ENCODE measurements at places on chromosomes 5 and 9.

DNA sequence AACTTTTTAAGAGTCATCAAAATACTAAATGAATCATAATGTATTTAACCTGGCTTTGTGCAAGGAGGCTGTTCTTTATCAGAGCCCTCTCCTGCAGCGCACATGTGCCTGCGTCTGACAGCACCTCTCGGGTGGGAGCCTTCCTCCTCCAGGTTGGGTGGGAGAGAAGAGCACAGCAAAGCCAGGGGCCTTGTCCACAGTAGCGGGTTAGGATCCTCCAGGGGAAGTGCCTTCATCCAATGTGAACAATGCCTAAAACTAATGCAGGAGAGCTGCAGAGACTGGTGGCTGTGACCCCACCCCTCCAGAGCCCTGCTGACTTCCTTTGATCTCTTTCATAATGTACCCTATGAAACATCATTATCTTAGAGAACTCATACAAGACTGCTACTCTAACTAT lies 10.2 kb downstream of the UBE2QL1 start:
- no peak for DNase-seq

DNA sequence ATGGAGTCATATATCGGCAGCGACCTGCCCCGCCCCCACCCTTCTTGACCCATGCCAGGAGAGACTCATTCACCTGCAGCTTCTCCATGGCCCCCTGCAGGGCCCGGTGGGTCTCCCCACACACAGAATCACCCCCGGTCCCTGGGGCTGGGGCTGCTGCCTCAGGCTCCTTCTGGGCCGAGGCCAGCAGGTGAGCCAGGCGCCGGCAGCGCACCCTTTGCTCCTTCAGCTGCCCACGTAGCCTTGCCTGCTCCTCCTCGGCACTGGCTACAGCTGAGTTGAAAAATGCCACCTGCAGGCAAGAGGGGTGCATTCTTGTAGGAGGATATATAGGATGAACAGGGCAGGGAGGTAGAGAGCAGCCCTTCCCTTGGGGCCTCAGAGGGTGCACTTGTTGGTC lies 17.9 kb downstream of the GOLGA2 start:
- DNase-seq, result no peak

- no peak for DNase-seq
Observed at GRCh38 chr5:143337946-143338345, 65.5 kb downstream of the NR3C1 start.

DNA sequence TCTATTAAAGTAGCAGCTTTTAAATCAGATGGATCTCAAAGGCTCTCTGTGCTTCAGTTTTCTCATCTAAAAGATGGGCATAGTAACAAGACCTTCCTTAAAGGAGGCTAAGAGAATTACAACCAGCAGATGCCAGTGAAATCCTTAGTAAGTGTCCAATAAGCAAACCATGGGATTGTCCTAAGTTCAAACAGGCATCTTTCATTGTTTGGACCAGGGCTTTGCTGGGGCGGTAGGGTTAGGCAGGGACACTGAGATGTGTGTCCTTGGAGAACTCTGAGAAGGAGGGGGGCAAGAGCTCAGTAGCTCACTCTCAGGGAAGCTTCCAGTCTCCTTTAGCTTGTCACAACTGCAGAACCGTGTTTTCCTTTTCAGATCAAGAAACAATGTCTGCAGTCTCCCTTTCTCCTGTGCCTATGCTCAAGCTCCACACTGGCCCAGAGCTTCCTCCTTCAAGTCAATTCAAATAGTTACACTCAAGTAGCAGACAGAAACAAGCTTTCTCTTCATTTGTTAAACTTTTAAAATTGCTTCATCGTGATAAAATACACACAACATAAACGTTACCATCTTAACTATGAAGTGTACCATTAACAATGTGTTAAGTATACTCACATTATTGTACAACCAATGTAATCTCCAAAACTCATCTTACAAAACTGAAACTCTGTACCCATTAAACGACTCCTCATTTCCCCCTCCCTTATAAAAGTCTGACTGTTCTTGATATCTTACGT lies 216.2 kb downstream of the PIK3R1 start:
- DNase-seq, result no peak

GRCh38 chr5:150311015-150311692 lies 8.4 kb upstream of the ARSI start:
- DNase-seq, result no peak

- no peak for DNase-seq
Observed at GRCh38 chr5:151285683-151286082, 17.9 kb downstream of the SLC36A3 start.

GRCh38 chr9:100419166-100419565 lies 7.8 kb upstream of the MSANTD3 start:
- DNase-seq, result no peak

DNA sequence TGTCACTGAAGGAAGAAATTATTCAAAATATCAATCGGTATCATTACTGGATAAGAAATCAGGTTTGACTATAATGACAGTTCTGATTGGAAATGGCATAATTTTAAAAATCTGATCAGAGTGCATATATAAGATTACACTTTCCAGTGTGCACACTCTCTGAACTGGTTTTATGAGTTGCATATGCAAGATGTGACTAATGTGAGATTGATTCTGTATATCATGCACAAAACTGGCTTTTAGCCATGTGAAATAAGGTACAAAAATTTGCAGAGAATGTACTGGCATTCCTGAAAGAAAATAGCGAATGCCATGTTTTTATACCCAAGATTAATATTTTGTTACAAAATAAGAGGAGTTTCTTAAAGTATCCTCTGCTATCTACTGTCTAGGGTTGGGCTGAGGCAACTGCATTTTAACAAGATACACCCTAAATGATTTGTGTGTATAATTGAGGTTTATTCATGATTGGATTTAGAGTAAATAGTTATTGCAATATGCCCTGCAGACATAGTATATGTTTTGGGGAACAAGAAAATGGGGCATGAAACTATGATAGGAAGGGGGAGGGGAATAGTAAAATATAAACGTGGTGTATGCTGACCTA lies 70.7 kb downstream of the LNPEP start:
- no peak for DNase-seq

GRCh38 chr9:31606678-31607077 lies 777.8 kb upstream of the ACO1 start:
- no peak for DNase-seq

DNA sequence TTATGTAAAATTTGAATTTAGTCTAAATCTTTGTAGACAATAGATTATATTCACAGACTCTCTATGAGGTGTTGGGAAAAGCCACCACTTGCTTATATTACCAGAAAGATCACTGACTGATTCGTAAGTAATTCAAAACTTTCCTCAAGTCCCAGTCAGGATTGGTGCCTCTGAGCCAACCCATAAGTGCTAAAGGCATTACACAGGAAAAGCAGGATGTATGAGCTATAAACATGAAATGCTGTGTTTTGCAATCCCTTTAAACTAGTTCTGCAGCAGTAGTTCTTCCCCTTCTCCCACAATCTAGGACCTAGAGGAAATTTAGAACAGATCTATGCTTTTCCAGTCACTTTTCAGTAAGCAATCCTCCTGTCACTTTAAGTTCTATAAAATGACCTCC lies 48.0 kb downstream of the SHLD3 start:
- no peak for DNase-seq

DNA sequence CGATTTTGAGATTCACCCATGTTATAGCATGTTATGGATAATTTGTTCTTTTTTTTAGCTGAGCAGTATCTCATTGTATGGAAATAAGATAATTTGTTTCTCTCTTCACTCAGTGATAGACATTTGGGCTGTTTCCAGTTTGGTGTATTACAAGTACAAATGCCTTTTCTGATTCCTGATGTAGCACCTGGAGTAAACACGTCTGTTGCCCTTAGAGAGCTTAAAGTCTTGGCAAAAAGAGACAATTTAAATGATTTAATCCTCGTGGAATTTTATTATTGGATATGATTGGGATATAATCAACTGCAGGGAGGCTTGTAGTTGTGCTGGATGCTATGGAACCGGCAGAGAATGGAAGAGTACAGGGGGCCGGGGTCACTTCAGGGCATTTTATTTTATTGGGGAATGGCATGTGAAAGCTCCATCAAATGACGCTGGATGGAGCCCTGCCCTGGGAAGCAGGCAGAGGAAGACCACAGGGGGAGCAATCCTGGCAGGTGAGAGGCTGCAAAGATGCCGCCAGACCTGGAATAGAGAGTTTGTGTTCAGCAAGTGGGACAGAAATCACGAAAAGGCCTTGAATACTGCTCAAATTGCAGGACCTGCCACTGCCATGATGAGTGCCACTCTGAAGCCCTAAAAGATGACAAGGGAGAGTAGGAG lies 31.0 kb upstream of the TGFBI start:
- DNase-seq, result no peak

DNA sequence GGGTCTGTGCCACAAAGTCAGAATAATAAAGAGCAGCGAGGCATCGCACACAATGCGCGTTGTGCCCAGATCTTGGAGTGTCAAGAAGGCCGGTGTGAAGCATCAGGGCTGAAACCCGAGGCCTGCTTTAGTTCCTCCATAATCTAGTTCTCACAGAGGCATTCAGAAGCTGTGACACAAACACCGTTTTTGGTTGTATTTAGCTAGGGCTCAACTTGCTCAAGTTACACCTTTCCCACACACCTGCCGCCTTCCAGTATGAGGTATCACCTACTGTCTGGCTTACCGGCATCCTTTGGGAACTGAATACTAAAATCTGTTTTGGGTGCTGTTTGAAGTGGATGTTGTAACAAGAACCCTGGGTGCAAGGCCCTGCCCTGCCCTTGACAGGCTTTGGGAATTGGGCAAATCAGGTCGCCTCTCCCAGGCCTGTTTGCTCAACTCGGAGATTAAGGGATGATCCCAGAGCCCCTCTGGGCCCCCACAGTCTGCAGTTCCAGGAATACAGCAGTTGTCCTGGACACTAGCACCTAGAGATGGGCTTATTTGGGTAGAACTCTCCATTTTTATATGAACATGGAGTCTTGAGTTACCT lies 27.0 kb downstream of the SLC25A25 start:
- DNase-seq, result no peak

GRCh38 chr9:112233769-112234168 lies 58.7 kb upstream of the SUSD1 start:
- DNase-seq, result no peak

DNA sequence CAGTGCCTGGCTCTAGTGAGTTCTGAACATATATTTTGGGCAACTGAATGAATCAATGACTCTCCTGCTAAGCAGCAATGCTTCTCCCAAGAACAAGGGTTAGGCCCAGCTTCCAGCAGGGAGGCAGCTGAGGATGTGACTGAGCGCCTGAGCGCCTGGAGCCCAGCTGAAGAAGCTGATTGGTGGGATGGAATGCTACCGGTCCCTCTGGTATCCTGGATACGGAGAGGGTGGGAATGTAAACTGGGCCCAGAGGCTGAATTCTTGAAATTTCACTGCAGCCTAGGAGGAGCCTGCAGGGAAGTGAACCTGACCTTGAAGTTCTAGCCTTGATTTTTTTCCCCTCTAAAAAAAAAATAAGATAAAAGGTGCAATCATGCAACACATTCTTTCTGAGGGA lies 43.2 kb downstream of the WWC1 start:
- no peak for DNase-seq

- no peak for DNase-seq
Observed at GRCh38 chr5:73189871-73190376, 16.9 kb downstream of the TMEM174 start.

DNA sequence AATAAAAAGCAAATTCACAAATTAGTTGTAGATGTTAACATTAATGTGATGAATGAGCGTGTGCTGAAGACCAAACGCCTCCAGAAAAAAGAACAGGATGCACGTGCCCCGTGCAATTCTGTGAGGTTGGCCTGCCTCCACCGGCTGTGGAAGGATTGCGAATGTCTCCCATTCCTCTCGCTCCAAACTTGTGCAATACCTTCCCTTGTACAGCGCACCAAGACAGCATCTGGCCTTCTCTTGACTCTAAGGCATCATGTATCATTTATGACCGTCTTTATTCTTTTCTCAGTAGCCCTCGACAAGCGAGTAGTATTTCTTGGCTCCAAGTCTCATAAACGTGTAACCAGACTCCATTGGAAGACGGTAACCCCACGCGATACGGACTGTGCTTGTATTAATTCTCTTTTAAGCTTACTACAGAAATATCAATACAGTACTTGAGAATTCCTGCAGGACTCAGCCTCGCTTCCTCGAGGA lies 1.5 kb upstream of the TESK1 start:
- no peak for DNase-seq

DNA sequence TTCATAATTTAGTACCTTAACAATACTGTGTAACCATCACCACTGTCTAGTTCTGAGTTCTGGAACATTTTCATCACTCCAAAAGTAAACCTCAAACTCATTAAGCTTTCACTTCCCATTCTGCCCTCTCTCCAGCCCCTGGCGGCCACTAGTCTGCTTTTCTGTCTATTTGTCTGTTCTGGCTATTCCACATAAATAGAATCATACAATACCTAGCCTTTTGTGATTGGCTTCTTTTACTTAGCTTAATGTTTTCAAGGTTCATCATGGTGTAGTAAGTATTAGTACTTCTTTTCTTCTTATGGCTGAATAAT lies 138.7 kb downstream of the RAPGEF6 start:
- no peak for DNase-seq

GRCh38 chr5:9617221-9617620 lies 12.9 kb downstream of the TAS2R1 start:
- no peak for DNase-seq

GRCh38 chr5:7795306-7795705 lies 55.6 kb downstream of the CFAP90 start:
- DNase-seq, result no peak

DNA sequence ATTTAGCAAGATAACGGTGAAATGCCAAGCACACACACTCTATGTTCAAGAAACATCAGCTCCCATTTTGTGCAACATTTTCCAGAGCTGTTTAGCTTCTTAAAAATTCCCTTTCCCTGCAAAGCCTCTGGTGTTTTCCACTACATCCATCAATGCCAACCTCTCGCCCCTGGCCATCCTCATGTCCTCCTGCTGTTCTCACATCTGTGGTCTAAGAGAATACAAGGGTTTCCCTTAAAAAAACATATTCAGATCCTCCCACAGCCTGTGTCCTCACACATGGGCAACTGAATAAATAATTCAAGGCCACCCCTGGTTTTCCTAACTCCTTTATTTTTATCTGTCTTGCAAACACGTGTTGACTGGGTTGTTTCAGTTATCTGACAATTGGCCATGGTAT lies 70.3 kb downstream of the PAPPA start:
- DNase-seq, result no peak

- DNase-seq, result no peak
Observed at GRCh38 chr5:20497356-20497755, 509.4 kb upstream of the CDH18 start.

DNA sequence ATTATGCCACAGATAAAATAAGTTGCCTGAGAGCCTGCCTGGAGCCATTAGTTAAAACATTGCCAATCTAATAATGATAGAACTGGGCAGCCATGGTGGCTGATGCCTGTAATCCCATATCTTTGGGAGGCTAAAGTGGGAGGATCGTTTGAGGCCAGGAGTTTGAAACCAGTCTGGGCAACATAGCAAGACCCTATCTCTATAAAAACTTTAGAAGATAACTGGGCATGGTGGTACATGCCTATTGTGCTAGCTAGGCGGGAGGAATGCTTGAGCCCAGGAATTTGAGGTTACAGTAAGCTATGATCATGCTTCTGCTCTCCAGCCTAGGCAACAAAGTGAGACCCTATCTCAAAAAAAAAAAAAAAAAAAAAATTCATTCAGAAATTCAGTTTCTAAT lies 52.6 kb downstream of the RAI14 start:
- no peak for DNase-seq

Data from stimulated activated CD4-positive, alpha-beta T cell treated with anti-CD3 and anti-CD28 coated beads, Interleukin-15, amount 100 ng/mL, for 48 hours (primary cell).